ENCODE measurements at places on chromosomes 12 and 14. TPM values are rescaled to one million over a fixed set of nuclear protein-coding genes. Genes with fewer than 3 reads are reported as not detected.
A peak's percentile ranks its signal among the peaks of the same experiment; 100 is the strongest.

DNA sequence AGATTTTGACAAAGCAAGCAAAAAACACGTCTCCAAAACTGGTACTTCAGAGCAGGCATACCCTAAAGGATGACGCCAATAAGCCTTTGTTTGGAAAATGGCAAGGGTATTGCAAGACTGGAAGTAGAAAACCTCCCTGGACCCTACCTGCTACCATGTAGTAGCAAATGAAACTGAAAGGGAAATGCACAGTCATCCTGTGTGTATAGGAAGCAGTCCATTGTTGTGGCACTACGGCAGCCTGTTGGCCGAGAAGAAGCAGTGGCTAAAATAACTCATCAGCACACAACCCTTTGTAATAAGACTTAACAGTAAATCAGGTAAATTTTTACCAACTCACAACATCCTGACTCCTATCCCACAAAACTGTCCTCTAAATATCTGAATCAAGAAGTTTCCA is 386.4 kb downstream of the RGS6 start:
- DNase-seq, result no peak

DNA sequence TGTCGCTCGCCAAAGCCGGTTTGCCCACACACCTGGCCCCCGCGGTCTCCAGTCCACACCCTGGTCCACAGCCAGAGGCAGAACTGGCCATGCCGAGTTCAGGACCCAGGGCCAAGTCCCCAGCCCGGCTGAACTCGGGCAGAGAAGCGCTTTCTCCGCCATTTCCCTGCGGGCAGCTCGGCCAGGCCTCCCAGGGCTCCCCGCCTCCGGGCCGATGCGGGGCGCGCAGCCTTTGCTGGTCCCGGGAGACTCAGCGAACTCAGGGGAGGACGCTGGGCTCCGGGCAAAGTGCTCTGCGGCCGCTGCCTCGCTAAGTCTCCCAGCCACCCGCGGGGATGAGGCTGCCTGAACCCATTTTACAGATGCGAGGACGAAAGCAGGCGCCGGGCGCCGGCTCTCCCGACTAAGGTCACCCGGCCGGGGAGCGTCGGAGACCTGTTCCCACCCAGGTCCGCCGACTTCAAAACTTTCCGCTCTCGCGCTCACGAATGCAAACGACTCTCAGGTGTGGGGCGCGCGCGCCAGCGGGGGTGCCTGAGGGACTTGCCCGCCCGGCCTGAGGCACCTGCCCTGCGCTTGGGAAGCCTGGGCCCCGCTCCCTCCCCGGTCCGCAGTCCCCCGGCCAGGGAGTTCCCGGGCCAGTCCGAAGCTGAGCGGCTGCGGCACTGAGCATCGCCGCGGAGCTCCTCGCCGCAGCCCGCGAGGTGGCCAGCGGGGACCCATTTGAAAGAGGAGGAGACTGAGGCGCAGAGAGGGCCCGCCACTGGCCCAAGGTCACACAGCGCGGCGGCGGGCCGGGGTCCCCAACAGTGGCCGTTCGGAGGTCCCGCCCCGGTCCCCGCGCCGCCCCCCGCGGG is 627 bp downstream of the TESC start:
- DNase-seq, result peak; percentile 20

DNA sequence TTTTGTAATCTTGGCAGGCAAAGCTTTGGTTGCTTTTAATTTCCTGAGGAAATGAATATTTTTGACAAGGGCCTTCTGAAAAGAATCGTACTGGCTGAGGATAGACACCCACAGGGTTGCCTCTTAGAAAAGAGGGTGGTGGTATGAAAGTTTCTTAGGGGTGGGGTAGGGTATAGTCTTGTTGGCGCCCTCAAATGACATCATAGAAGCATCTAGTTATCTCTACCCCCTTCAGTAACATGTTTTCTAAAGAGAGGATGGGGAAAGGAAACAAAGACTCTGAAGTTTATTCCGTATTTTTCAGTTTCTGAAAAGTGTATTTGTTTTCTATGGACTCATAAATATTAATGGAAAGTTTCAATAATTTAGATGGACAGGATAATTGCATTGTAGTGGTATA is 13.7 kb downstream of the PRKCH start:
- DNase-seq, result no peak

DNA sequence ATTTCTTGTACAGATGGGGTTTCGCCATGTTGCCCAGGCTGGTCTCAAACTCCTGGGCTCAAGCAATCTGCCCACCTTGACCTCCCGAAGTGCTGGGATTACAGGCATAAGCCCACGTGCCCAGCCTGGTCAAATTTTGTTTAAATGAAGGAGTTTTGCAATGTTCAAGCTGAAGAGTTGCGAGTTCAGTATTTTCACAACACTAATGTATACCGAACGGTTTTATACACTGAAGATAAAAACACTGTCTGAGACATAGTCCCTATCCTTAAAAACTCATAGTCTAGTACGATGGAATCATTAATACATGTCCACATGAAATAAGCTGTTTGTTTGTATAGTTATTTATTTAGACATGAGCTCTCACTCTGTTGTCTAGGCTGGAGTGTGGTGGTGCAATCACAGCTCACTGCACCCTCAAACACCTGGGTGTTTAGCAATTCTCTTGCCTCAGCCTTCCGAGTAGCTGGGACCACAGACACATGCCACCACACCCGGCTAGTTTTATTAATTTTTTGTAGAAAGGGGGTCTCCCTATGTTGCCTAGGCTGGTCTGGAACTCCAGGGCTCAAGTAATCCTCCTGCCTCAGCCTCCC is 15.4 kb downstream of the TRAPPC6B start:
- no peak for DNase-seq

DNA sequence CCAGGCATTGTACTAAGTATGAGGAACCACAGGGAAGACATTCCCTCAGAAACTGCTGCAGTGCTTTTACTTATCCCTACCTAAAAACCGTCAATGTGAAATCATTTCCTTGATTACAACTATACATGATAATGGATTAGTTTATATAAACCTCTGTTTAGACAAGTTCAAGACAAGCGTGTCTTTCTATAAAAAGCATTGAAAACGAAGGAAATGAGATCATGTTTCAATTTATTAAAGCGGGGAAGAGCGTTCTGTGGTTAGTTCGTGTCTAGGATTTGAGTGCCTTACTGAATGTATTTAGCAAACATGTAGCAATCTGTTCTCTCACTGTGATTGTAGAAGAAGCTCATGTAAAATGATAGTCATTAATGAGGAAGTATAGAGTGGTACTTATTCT is 37.5 kb downstream of the GALC start:
- DNase-seq, result no peak

DNA sequence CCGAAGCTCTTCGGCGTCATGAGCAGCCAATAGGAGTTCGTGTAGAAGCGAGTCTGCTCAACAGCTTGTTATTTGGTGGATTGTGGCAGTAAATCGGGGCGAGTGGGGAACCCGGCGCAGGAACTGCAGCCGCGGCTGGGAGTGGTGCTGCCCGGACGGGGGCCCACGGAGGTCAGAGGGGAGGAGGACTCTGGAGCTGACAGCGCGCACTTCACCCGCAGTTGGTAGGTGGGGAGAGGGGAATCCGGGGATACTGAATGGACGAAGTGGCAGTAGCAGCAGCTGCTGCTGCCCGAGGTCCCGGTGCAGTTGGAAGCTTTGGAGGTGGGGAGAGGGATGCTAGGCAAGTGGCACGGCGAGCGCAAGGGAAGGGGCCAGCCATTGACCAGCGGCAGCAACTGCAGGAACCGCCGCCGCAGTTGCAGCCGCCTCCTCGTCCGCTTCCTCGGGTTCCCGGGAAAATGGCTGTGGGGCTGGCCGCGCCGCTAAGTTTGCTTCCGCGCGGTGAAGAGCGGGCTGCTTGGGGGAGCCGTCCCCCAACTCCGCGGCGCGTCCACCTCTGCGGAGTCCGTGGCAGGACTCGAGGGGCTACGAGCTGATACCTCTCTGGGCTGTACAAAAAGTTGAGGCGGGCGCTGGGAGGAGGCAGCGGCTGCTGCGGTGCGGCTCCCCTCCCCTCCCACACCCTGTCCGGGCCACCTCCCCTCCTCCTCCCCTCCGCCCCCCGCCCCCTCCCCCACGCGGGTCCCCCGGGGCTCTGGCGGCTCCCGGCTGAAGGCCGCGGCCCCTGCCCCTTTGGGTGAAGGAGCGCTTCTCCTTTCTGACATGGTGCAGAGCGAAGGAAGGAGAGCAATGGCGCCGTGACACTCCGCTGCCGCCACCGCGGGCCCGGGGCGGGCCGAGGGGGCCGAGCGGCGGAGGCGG is at the start of gene ARID4A:
Gene ARID4A, plus strand, starts transcription at position 79 of the 924 bp plus-strand sequence. CDS start 1,300 bp downstream, outside the sequence.
- peak; percentile 64 for DNase-seq

DNA sequence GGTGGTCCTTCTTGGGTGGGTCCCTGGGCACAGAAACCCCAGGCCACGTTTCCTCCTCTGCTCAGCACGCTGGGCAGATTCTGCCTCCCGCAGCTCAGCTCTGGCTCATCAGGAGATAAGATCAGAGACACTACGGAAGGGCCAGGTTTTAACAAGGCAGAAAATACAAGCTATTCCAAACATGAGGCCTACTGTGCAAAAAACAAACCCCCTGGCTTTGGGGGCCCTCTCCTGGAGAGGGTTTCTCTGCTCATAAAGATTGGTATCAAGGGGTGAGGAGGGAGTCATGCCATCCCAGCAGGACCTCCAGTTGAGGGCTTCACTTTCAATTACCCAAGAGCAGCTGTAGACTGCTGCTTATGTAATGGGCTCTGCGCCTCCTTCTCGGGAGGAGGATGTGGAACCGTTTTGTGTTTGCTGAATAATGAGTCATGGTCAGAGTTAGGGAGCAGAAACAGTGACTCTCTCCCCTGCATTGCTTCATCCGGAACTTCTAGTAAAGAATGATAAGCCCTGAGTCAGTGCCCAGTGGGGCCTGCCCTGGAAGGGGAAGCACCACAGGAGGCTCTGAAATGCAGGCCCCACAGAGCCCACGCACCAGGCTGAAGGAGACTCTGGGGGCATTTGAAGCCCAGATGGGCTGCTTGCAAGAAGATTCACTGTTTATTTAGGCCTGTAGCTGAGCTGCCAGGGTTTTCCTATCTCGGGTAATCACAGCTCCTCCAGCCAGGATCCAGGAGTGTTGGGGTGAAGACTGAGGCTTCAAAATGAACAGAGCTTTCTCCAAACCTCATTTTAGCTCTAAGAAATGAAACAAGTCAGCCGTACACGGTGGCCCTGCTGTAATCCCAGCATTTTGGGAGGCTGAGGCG is 79.3 kb downstream of the SSPN start:
- DNase-seq, result no peak

Gene SLC6A15
- 0.07 TPM for total RNA-seq

Gene WNT5B
- total RNA-seq, result not detected

Gene RERGL
- not detected for total RNA-seq

Gene CEBPE
- total RNA-seq, result 0.25 TPM

Gene EML5
- 3.7 TPM for total RNA-seq

Gene CACNA1C
- total RNA-seq, result 0.02 TPM

Gene STAB2
- not detected for total RNA-seq

Gene POLR3B
- 4.0 TPM for total RNA-seq

Data from T-helper 17 cell (primary cell).